ENCODE measurements at places on chromosomes 2 and 18.

GRCh38 chr2:108923019-108923700 lies 65.9 kb downstream of the EDAR start:
- DNase-seq, result no peak

GRCh38 chr18:23504720-23505119 lies 1.4 kb downstream of the RMC1 start:
- DNase-seq, result no peak

- DNase-seq, result no peak
Observed at GRCh38 chr2:168997118-168997521, 34.0 kb downstream of the ABCB11 start.

GRCh38 chr18:27695503-27695902 lies 481.4 kb downstream of the CDH2 start:
- no peak for DNase-seq

GRCh38 chr2:145286716-145287275 lies 766.9 kb upstream of the ZEB2 start:
- DNase-seq, result no peak

DNA sequence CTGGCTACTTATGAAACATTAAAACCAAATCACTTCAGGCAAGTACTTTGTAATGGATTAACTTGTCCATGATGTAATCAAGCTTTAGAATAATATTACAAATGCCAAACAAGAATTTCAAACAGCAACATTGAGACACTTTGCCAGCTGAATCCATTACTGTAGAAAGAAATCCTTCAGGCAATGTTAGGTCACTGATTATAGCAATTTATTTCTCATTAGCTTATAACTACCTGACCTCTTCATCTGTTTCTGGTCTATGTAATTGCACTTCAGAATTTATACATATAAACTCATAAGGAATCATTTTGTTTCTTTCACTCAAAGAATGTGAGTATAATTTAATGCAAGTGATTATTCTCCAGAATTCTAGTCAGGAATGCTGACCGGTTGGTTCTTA lies 692.6 kb upstream of the TMEFF2 start:
- no peak for DNase-seq

DNA sequence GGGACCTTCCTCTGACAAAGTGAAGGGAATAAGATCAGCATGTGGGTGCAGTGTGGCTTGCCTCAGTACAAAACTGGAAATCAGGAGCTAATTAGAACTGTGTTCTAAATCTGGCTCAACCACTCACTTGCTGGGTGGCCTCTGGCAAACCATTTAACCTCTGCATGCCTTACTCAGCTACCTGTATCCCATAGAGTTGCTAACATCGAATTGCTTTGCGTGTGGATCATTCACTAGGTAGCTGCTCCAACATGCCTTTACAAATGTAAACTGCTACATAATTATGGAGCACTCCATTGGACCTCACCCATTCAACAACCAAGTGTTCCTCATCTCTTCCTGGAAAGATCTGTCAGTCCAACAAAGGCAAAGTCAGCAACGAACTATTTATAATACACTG lies 19.0 kb downstream of the PLEKHM3 start:
- DNase-seq, result no peak

DNA sequence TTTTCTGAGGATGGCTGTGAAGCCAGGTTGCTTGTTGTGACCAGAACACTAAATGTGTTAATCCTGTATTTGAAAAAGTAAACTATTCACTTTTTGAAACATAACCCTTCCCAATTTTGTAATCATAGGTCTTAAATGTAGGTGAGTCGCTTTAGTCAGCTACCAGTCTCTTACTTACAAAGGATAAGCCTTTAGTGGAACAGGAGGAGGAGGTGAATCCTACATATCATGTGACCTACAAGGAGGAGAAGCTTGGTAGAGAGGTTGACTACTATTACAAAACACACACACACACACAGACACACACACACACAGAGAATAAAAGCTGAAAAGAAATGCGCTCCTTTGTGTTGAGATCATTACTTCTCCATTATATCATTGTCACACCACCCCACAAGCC lies 59.9 kb upstream of the SPAG16 start:
- DNase-seq, result no peak

GRCh38 chr2:206875701-206876100 lies 63.6 kb upstream of the CPO start:
- DNase-seq, result no peak

- no peak for DNase-seq
Observed at GRCh38 chr2:65818873-65819451, 386.6 kb upstream of the SPRED2 start.

DNA sequence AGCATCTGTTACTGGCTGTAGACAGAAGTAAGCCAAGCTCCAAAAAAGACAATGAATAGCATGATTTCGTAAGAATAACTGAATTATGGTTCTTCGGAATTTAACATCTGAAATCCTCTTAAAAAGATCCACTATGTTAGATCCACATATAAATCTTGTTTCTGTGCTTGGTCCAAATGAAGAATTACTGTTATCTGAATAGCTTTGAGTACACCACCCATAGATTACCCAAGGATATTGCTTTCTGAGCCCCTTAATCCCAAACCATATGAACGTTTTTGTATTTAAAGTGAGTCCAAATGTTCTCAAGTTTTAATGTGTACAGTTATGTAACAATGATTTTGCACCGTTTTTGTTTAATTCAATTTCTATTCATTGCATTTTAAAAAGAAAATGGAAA lies 124.9 kb downstream of the DSC3 start:
- no peak for DNase-seq

DNA sequence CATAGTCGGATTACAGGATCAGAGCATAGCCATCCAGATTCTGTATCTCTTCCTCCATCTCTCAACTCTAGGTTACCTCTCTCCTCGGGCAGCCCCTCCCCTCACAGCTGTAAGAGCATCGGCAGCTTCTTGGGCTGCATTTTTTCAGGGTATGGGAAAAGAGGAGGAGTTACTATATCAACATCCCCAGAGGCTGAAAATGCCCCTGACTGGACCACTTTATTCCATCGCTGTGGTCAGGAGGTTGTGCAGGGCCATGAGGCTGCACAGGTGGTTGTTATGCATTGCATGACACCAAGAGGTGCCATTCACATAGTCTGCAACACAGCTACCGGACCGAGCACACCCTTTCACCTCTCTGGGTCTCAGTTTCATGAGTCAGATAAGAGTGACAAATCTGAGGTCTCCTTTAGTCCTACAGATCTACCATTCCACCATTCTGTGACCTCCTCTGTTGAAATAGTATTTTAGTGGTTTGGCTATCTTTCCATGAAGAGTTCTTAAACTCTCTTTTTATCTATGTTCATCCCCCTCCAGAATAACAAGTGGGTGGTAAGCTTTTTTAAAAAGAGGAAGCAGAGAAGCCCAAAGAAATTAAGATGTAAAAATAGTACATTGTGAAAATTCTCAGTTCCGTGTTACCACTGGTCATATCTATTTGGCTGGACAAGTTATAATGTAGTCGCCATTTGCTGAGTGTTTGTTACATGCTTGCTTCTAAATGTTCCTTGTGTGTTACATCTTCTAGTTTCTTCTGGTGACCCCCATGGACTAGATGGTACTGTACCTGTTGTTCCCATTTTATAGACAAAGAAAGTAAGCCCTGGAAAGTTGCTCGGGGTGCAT lies 56.6 kb upstream of the SLC1A4 start:
- DNase-seq, result no peak

DNA sequence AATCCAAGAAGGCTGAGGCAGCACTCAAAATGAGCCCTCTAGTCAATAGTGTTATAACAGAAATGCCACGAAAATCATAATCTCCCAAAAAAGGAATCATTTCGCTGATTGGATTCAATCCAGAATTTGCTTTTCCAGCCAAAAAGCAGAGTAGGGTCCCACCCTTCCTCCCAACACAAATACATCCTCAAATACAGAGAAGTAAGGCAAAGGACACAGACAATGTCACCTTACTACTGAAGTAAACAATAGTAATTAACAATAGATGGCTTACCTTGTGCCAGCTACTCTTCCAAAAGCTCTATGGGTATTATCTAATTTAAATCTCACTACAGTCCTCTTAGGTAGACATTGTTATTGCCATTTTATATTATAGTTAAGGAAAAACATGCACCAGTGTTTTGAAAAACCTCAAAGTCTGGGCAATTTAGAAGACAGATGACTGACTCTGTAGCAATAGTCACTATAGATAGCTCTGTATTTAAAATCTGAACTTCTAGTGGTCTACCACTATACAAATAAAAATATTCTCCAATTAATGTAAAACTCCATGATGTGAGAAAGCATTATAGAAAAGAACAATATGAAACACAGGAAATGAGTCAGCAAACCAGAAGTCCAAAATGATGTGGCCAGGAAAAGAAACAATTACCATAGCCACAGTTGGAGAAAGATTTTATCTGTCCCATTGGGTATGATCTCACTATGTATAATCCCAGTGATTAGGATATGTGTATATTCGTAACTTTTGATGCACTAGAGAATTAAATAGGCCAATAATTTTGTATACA lies 305.0 kb upstream of the ERBB4 start:
- no peak for DNase-seq

DNA sequence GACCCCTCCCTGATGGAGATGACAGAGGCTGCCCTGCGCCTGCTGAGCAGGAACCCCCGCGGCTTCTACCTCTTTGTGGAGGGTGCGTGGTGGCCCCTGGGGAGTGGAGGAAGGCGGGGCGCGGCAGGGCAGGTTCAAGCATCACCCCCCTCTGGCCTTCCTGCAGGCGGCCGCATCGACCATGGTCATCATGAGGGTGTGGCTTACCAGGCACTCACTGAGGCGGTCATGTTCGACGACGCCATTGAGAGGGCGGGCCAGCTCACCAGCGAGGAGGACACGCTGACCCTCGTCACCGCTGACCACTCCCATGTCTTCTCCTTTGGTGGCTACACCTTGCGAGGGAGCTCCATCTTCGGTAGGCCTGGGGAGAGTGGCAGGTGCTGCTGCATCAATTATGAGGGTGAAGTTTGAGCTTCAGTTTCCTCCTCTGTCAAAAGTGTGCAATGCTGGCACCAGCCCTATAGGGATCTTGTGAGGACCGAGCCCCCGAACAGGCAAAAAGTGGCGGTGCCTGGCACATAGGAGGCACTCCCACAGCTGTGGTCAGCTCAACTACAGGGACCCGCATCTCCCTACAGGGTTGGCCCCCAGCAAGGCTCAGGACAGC lies 2.2 kb downstream of the ALPI start:
- no peak for DNase-seq

DNA sequence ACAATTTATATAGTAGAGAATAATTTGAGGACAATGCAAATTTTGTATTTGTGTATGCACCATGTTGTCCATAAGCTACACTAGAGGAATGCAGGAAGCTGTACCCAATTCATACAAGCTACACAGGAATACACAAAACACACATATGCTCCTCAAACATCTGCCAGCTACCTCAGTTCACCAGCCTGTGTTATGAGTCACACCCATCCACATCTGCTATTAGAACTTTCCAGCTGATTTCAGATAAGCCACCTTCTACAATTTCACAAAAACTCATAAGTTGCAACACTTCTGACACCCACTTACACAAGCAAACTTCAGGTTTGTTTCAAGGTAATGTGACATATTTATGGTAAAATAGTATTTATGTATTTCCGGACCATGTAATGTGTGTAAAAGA lies 438.9 kb downstream of the SATB2 start:
- no peak for DNase-seq

DNA sequence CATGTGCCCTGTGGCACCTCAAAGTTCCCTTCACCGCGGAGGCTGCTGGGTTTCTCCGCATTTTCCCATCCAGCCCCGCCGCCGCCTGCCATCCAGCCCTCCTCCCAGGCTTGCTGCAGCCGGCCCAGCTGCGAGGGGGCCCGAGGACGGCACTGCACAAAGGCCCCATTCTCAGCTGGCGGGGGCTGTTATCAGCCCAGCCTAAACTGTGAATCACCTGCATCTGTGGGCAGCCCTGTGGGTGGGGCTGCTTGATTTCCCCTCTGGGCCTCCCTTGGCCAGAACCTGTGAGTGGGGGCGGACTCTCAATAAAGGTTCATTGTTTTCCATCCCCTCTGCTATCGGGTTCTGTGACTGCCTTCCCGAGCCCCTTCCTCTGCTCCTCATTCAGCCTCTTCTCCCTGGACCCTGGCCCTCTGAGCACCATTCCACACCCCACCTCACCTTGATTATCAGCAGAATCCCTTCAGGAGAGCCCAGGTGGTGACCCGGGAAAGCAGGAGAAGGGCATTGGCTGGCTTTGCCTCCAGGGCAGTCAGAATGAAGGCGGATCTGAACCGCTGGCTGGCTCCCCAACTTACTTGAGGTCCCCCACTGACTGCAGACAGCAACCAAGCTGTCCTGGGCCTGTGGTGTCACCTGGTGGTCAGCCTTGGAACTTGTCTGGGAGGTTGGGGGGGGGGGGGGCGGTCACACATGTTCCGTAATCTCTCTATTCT lies 204.5 kb downstream of the ZFP36L2 start:
- DNase-seq, result no peak

DNA sequence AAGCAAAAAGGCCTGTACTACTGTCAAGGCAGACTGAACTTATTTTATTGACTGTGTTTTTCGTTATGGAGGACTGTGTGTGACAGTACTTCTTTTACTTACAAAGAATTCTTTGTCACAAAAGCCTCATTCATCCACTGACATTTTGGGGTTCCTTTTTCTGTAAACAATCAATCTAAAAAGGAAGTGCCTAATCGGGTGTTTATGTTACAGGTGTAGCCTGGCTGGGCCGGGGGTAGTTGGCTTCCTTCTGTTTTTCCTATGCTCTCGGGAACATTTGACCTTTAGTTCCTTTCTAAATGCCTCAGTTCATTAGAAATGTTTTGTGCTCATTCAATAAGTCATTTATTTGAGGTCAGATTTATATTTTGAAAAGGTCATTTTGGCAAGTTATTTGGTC lies 8.3 kb downstream of the ZCCHC2 start:
- DNase-seq, result no peak

DNA sequence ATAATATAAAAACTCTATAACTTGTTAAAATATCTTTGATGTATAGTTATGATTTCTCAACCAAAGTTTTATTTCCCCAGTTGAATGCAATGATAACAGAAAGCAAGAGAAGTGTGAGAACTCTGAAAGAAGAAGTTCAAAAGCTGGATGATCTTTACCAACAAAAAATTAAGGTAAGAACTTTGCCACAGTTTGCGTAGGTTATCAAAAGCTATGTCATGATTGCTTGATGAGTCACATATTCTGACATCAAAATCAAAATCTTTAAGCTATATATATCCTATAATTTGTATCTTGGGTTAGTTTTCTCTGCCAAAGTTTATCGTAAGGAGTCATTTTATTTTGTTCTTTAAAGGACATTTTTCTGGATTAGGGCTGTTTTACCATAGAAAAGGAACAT lies 35.0 kb downstream of the NDC80 start:
- no peak for DNase-seq

DNA sequence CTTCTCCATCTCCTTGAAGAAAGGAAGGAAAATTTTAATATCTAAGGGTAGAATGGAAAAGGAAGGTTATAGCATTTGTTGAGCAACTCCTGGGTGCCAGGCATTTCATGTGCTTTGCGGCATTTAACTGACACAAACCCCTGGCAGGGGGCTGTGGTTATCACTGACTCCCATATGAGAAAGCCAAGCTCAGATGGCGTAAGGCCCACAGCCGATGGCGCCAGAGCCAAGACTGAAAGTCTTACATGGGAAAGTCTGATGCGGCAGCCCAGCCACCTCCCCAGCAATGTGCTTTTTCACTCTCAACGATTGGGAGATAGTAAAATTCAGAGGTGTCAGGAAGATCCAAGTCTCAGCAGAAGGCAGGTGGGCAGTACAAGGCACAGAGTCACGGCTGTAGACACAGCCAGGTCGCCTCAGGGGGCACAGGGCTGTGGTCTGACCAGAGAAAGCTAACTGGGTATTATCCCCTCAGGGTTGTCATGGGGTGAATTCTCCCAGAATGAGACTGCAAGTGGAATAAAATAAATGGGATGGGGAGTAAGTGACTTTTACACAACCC lies 324.2 kb upstream of the NCKAP5 start:
- DNase-seq, result no peak

GRCh38 chr18:26458526-26459232 lies 89.7 kb downstream of the KCTD1 start:
- DNase-seq, result no peak

Data from stimulated activated CD8-positive, alpha-beta memory T cell treated with anti-CD3 and anti-CD28 coated beads, Interleukin-7, amount 100 ng/mL, for 24 hours (primary cell).